Epithelial cell of esophagus (primary cell): ENCODE measurements at places on chromosomes 3 and 15.

DNA sequence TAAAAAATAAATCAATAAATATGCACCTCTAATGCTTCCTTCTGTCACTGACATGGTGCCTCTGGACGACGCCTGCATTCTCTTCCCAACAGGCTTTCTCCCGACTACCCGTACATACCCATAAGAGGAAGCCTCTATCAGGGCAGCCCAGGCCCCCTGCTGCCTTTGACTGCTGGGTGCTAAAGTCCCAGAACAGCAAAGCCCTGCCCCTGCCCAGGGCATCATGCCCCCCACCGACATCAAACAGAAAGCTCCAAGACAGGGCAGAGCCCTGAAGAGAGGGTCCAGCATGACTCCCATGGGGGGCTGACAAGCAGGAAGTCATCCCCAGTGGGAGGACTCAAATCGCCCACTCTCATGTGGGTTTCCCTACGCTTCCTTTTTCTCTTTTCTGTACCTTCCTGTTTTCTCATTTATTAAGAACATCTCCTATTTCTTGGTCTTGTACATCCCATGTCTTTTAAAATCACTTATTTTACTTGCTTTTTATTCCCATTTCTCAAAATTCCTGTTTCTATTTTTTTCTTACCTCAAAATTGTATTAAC lies 23.4 kb downstream of the XPC start:
- no peak for DNase-seq

DNA sequence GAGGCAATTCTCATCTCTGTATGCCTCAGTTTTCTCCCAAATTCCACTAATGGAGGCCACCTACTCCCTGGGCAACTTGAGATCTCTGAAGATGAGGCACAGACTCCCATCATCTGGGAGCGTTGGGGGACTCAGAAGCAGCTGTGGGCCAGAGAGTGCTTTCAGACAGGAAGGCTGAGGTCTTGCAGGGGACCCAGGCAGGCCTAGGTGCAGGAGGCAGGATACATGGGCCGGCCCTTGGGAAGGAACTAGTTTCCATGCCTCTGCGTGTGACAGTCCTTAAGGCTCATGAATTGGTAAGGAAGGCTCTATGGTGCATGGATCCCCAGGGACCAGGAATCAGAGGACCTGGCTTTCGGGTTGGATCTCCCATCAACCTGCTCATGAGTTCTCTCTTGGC lies 14.5 kb downstream of the BMF start:
- DNase-seq, result no peak

- no peak for DNase-seq
Measured at GRCh38 chr3:111981457-111981763, 2.6 kb downstream of the ABHD10 start.

DNA sequence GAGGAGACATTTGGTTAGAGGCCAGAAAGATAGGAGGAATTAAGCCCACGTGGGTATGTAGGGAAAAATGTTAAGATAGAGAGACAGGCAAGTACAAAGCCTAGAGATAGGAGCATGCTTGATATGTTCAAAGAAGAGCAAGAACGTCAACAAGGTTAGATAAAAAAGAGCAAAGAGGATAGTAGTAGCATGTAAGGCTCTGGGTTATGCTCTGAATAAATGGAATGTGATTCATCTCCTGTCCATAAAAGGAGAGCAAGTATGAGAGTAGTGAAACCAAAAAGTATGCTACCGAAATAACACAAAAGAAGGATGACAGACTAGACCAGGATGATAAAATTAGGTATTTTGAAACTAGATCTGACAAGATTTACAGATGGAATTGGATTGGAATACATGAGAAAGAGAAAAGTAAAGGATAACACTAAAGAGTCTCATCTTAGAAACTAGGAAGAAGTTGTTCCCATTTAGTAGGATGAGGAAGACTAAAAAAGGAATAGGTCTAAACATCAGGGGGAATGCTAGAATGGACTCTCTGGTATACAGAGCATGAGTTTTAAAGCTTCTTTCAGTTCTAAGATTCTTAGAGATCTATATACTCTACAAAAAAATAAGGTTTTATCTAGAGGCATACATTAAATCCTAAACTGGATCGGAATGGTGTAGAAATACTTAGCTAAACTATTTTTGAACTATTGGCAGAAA lies 59.1 kb downstream of the TRPM7 start:
- DNase-seq, result peak; percentile 2

- peak; percentile 87 for DNase-seq
Measured at GRCh38 chr15:36903922-36904556, 196.3 kb downstream of the MEIS2 start.

GRCh38 chr3:61985020-61985419 lies 388.3 kb downstream of the FEZF2 start:
- DNase-seq, result peak; percentile 67
